ENCODE measurements at places on chromosomes 7 and 10.

DNA sequence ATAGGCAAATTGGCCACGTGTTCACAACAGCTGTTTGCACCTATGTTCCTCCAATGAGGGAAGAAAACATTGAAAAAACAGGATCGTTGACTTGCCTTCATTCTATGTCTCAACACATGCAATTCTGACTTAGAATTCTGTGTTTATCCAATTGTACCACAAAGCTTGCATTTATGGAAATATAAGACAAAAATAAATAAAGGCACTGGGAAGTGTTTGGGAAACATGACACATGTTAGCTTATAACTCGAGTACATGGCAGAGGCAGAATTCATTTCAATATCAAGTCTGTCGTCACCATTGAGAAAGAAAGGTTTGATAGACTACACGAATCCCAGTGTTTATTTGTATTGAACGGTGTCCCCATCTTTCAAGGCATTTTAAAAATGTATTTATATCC, 291.2 kb downstream of the AHR start:
- DNase-seq, result no peak

DNA sequence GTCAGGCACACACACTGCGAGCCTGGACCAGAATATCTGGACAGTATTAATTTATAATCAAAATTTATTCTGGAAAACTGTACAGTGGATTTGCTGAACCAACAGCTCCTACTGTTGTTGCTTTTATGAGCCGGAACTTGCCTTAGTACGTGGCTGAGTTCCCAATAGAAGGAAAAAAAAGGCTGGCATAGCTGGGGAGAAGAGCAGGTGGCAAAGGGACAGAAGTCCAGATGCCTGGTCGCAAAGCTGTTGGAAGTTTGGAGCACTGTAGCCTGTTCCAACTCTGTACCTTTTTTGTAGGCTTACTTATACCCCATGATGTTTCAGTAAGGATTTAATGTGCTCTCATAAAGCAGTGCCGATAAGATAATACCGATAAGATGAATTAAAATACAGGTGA, 333.8 kb downstream of the ABCA13 start:
- no peak for DNase-seq

DNA sequence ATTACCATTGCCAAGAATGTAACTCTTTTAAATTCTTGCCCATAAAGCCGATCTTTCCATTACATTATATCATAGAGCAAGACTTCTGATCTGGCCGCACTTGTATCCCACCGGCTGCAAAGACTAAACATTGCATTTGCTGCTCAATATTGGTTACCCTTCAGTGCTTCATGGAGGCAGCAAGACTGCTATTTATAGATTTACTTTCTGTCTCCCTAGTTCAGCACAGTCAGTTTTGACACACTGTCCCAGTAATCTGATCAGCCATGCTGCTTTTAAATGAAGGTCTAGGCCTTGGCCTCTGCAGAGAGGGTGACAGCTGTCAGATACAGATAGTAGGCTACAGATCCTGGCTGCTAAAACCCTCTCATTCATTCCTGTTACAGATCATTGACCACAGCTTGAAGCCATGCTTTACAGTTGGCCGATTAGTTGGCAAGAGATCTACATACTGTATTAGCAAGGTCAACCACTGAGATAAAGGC, 562.6 kb upstream of the GALNT17 start:
- no peak for DNase-seq

- DNase-seq, result no peak
Observed at GRCh38 chr7:7104314-7104698, 78.0 kb upstream of the C1GALT1 start.

All from AG08396 (cell line).